AG04449 (cell line): ENCODE measurements at places on chromosomes 7 and 10.

- no peak for DNase-seq
Observed at GRCh38 chr10:68327889-68328786, 3.7 kb upstream of the HNRNPH3 start.

DNA sequence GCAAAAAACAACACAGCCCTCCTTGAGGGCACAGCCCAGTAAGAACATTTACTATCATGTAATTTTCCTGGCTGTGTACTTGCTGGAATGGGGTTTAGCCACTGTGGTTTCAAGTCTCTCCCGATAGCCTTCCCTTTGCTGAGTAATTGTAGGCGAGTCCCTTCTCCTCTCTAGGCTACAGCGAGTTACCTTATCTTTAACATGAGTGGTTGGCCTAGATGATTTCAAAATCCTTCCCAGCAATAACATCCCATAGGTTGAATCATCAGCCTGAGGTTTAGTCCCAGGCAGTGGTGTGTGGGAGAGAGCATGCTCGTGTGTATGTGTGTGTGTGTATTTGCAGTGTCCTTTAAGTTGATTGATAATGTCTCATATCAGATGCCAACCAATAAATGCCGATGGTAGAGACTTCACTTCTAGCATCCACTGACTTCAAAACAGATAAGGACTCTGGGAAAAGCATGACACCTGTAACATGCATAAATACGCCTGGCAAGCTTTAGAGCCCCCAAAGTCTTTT, 142.9 kb upstream of the ZMIZ1 start:
- DNase-seq = peak; percentile 93

GRCh38 chr10:68271196-68271882, 39.4 kb upstream of the ATOH7 start:
- DNase-seq = no peak

DNA sequence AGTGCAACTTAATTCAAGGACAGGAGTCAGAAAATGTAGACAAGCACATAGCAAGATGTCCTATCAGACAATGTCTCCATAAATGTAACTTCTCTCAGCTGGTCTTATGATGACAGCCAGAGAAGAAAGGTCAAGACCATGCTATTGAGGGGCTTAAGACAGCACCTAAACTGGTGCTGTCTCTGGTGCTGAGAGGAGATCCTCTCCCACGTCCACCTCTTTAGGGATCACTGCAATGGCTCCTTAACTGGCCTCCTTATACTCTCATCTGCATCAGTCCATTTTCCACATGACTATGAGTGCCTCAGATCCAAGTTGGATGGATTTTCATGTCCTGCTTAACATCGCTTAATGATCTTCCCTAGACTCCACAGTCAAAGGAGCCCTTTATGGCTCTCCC, 210.6 kb downstream of the ARL4A start:
- DNase-seq = no peak

- no peak for DNase-seq
Observed at GRCh38 chr10:123999956-124000615, 93.3 kb downstream of the CHST15 start.

DNA sequence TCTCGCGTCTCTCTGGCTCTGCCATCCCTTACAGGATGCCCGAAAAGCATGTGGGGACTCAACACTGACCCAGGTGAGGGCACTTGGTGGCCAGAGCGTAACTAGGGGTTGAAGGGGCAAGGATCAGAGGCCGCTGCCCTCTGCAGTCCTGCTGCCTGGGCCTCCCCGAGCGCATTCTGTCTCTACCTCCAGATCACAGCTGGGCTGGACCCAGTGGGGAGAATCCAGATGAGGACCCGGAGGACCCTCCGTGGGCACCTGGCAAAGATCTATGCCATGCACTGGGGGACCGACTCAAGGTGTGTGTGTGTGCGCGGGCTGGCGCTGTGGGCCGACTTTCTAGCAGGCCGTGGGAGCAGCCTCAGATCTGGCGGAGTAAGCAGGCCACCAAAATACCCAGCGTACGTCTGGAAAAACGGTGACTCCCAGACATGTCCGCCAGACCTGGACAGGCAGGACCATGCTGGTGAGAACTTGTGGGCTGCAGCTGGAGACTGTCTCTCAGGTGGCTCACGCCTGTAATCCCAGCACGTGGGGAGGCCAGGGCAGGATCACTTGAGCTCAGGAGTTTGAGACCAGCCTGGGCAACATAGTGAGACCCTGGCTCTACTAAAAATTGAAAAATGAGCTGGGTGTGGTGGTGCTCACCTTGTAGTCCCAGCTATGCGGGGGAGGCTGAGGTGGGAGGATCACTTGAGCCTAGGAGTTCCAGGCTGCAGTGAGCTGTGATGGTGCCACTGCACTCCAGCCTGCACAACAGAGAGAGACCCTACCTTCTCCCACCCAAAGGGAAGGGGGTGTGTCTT, 3.2 kb downstream of the GNB2 start:
- DNase-seq = no peak

DNA sequence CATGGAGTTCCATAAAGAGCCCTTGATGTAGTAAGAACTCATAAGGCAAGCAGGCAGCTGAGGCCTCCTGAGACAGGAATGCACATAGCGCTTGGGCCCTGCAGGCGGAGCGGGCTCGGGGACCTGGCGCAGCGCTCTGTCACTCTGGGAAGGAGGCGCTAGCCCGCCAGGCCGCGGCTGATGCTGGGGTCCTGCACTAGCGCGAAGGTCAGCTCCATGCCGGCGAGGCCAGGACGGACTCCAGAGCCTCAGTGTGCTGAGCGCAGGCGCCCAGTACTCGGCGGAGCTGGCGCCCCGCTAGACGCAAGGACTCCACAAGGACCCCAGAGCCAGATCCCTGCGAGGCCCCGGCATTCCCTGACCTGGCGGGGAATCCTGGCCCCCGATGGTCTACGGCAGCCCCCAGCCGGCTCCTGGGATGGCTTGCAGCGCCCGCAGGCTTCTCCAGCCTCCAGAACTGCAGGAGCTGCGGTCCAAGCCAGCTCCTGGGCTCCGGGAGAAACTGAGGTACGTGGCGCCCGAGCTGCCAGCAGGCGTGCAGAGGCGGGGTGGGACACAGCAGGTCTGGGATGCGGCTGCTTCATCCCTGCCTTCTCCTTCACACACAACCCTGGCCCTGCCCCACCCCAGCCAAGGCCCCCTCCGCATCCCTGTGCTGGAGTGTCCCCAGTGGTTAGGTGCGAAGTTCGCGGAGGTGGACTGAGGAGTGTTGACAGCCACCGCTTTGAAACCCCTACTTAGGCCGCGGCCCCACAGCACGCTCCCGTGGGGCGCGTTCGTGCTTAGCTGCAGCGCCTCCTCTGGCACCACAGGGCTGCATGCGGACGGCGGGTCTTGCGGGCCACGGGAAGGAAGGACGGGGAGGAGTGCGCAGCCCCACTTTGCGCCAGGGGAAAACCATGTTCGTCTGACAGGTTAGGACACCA, 761.5 kb upstream of the POM121L12 start:
- DNase-seq = no peak

- no peak for DNase-seq
Observed at GRCh38 chr10:117148284-117148683, 10.2 kb upstream of the VAX1 start.

- no peak for DNase-seq
Observed at GRCh38 chr10:127804696-127805095, 67.7 kb downstream of the FOXI2 start.

- DNase-seq = no peak
Observed at GRCh38 chr10:64444564-64444963, 923.4 kb downstream of the REEP3 start.

GRCh38 chr10:127243490-127244272, 47.3 kb upstream of the INSYN2A start:
- no peak for DNase-seq

GRCh38 chr7:3791327-3791726, 490.3 kb downstream of the SDK1 start:
- no peak for DNase-seq

GRCh38 chr7:140928491-140929309, 4.0 kb upstream of the BRAF start:
- DNase-seq = no peak

- DNase-seq = no peak
Observed at GRCh38 chr10:7334642-7334964, 76.2 kb downstream of the SFMBT2 start.

DNA sequence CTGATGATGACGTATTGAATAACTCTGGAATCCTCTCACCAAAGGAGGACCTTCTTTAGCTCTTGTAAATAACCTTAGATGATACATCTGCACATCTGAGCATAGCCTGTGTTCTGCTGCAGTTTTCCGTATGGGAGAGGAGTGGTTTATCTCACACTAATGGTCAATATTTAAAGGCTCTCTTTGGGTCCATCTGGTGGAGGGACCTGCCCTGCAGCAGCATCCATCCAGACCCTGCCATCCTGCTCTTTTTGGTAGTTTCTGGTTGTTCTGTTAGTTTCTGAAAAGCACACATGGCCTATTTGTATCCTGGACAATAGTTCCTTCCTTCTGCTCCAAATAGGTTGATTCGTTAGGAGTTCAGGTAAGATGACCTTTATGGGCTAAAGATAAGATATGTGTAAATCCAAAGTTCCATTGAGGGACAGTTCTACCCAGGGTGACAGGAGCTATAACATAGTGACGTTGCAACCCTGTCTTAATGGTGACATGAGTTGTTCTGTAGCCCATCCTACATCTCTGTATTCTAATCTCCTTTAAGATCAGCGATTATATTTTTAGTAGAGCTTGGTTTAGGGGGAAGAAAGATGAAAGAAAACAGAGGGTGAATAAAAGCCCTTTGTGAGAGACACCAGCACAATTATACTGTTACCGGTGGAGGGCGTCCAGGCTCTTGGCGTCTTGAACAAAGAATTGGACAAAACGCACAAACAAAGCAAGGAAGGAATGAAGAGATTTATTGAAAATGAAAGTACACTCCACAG, 60.0 kb upstream of the KLF14 start:
- no peak for DNase-seq

GRCh38 chr7:1296356-1296981, 63.8 kb downstream of the UNCX start:
- no peak for DNase-seq

- DNase-seq = no peak
Observed at GRCh38 chr7:49127359-49127913, 203.1 kb downstream of the CDC14C start.

GRCh38 chr7:82291931-82292330, 151.6 kb downstream of the CACNA2D1 start:
- no peak for DNase-seq

- DNase-seq = no peak
Observed at GRCh38 chr7:2616387-2617324, 15.1 kb upstream of the TTYH3 start.

- DNase-seq = no peak
Observed at GRCh38 chr10:27638071-27638750, 107.4 kb downstream of the MKX start.

DNA sequence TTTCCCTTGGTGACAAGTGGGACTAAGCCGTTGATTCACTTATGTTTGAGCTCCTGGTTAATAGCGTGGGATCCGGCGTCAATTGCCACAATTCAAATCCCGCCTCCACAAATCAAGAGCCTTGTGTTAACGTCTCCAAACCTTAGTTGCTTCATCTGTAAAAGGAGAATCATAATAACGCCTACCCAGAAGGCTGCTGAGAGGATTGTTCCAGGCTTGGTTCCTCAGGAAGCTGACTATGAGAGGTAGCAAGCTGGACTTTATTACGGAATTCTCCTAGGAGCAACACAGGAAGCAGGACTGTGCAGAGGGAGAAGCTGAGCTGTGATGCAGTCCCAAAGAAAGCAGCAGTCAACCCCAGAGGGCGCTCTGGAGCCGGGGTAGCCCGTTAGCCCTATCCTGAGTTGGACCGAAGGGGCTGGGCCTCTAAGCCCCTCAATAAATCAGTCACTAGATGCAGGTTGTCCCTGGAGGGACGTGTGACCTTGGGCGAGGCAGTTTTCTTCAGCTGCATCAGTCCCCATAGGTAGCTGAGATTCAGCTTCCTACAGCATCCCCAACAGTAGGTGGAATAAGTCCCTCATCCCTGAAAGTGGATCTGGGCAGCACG, 6.9 kb upstream of the BAG3 start:
- no peak for DNase-seq
